ENCODE measurements at places on chromosomes 2 and 18.

- DNase-seq: no peak
These were observed 96.0 kb downstream of the UXS1 start for GRCh38 chr2:106098081-106098480.

- no peak for DNase-seq
These were observed 104.6 kb downstream of the SP3 start for GRCh38 chr2:173860566-173860965.

DNA sequence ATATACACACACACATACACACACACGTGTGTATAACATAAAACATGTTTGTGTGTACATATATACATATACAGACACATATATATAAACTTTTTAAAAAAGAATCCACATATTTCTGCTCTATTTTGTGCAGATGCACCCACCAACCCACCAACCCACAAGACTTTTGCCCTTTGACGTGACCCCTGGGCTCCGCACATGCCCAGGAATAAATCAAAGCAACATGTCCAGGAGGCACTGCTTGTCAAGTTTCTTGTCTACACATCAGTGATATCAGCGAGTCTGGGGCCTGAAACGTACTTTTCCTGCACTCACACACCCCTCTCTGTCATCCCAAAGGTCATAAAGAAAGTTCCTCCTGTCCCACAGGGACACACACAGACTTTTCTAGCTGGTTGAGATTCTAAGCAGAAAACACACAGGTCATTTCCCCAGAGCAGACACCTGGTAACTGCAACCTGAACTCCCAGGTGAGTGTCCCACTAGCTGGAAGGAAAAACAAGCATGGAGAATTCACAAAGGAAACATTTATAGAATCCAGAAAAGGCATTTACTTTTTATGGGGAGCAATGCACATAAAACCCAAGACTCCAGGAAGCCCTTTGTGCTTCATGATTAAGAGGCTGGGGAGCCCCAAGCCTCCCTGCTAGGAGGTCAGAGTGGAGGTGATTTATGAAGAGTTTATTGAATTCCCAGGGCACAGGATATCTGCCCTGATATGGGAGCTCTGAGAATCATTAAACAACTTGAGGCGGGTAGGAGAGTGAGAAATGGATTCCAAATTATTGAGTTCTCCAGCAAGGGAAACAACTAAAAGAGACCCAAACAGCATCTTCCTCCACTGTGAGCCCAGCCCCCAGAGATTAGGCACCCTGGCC, 211.6 kb downstream of the MGAT5 start:
- no peak for DNase-seq

DNA sequence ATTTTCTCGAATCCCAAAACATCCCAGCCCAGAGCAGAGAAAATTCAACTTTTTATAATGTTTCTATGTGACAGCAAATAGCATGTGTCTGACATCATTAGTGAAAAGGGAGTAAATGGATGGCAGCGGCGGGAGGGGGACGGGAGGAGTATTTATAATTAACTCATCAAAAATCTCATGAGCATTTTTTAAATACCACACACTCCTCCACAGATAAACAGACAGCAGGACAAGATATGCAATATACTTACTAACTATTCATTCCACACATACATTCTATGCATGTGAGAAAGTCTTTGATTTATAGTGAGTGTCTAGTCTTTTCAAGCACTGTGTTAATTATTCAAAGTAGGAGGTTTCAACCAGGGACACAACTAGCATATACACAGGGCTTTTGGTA, 107.6 kb downstream of the LRP2 start:
- no peak for DNase-seq

DNA sequence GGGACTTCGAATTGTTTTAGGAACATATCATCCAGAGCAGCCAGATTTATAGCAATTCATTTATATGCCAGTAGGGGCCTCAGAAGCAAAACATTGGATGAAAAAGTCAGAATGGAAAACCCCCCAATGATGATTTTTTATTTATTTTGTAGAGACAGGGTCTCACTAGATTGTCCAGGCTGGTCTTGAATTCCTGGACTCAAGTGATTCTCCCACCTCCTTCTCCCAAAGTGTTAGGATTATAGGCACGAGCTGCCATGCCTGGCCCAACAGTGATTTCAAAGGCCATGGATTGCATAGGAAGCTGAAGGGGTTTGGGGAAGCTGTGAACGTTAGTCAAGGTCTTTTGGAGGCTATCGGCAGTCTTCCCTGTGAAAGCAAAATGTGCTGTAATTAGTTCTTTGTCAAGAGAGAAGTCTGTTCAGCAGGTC, 21.9 kb upstream of the MCFD2 start:
- no peak for DNase-seq

- no peak for DNase-seq
These were observed 46.4 kb downstream of the CYP1B1 start for GRCh38 chr2:38029512-38029911.

DNA sequence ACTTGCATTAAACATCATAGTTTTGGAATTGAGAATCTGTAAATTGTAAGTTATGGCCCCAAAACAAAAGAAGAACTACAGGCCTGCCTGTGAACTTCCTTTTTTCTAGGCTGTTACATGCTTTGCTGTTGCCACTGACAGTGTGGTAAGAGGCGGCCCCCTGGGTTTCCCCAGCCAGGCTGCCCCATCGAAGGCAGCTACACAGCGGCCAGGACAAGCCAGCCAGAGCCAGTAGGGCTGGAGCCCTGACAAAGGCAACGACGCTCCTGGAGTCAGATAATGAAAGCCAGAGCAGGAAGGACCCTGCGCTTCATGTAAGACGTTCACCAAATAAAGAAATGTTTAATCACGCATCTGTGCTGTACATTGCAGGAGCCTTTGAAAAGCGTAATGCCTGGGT, 55.0 kb downstream of the ANKRD44 start:
- DNase-seq: peak; percentile 91

- no peak for DNase-seq
These were observed 1932.8 kb downstream of the SUCLG1 start for GRCh38 chr2:82526277-82526676.

DNA sequence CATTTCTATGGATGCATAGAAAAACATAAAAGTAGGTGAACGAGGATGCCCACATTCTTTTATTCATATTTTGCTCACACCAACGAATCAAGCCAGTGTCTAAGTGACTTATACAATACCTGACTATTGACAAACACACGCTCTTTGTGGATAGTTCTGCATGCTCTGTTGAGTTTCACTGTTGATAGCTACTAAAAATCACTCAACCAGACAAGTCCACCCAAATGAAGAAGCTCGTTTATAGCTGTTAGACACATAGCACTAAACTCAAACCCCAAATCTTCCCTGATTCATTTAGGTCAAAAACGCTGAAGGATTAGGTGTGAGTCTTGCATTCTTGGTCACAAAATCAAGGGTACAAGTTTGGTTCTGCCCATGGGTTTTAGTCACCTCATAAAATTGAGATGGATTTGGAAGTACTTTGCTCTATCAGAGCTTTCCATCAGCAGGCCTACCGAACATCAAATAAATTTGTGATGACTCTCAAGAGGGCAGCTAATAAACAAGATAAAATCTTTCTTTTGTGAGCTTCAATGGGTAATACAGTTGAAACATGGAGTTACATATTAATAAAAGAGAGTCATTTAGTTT, 92.7 kb upstream of the ETAA1 start:
- DNase-seq: no peak

DNA sequence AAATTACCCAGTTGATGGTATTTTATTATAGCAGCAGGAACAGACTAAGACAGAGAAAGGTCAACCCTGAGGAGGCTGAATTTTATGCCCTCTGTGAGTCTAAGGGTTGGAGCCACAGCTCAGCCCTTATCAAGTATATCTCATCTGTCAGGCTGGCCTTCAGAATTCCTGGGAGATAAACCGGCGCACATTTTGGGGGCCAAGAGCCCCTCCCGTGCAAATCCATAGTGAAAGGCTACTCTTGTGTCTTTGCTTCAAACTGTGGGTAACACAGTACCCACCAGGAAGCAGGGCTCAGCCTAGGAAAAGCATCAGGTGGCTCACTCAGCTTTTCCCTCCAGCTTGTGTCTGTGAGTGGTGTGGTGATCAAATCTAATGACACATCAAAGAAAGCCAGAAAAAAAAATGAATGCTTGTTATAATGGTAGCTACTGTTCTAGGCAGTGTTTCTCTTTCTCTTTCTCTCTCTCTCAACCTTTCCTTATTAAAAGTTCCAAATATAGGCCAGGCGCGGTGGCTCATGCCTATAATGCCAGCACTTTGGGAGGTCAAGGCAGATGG, 25.0 kb upstream of the ASXL2 start:
- DNase-seq: no peak

- DNase-seq: no peak
These were observed 254.3 kb downstream of the LRRTM1 start for GRCh38 chr2:80050246-80050645.

- no peak for DNase-seq
These were observed 1031.8 kb upstream of the ZEB2 start for GRCh38 chr2:145551686-145552085.

Data from B cell (primary cell).